CD4-positive, CD25-positive, alpha-beta regulatory T cell (primary cell): ENCODE measurements at places on chromosomes 16 and 17. TPM values are rescaled to one million over a fixed set of nuclear protein-coding genes. Genes with fewer than 3 reads are reported as not detected.

LRRC75A gene
- 3.8 TPM for total RNA-seq

NXPH3 gene
- total RNA-seq = not detected

GRAPL gene
- total RNA-seq = 37.1 TPM

ASB16 gene
- not detected for total RNA-seq

RHBDL3 gene
- total RNA-seq = not detected

BCAR1 gene
- 0.44 TPM for total RNA-seq

CTRB1 gene
- not detected for total RNA-seq

CHAD gene
- total RNA-seq = not detected

ZSCAN10 gene
- total RNA-seq = 0.81 TPM

CDH11 gene
- not detected for total RNA-seq

TMEM106A gene
- 12.9 TPM for total RNA-seq

PRSS33 gene
- total RNA-seq = not detected

SBK1 gene
- 20.2 TPM for total RNA-seq

SLC4A1 gene
- not detected for total RNA-seq
